ENCODE measurements at places on chromosomes 6 and 20.
A peak's percentile ranks its signal among the peaks of the same experiment; 100 is the strongest.

DNA sequence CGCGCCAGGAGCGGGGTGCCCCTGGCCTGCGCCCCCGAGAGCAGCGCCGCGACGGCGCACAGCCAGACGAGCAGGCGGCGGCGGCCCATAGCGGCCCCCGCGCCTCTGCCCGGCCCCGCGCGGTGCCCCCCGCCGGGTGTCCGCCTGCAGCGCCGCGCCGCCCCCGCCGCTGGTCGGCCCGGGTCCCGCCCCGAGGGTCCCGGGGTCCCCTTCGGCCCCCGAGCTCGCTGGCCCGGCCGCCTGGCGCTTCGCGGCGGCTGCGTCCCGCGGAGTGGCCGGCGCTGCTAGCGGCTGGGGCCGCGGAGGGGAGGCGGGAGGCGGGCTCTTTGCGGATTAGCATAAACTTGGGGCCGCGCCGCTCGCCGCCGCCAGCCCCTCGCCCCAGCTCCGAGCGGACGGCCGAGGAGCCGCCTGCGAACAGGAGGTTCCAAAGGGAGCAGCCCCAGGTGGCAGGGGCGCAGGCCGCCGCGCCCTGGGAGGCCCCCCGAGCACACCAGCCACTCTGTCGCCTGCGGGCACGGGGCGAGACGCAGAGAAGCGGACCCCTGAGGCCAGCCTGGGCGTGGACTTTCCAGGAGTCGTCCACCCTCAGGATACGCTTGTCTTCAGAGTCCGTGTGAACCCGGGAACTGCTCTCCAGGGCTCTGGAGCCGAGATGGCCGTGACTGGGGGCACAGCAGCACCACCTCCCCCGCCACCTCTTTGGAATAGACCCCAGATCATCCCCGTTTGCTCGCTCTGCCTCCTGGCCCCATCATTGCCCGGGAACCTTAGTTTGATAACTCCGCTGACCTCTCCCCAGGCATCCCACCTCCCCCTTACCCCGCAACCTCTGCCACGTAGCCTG, at the start of gene EMILIN3:
Gene EMILIN3, minus strand, starts transcription at position 273 of the 847 bp plus-strand sequence. Its CDS starts 184 bp downstream, at position 89.
- no peak for DNase-seq

DNA sequence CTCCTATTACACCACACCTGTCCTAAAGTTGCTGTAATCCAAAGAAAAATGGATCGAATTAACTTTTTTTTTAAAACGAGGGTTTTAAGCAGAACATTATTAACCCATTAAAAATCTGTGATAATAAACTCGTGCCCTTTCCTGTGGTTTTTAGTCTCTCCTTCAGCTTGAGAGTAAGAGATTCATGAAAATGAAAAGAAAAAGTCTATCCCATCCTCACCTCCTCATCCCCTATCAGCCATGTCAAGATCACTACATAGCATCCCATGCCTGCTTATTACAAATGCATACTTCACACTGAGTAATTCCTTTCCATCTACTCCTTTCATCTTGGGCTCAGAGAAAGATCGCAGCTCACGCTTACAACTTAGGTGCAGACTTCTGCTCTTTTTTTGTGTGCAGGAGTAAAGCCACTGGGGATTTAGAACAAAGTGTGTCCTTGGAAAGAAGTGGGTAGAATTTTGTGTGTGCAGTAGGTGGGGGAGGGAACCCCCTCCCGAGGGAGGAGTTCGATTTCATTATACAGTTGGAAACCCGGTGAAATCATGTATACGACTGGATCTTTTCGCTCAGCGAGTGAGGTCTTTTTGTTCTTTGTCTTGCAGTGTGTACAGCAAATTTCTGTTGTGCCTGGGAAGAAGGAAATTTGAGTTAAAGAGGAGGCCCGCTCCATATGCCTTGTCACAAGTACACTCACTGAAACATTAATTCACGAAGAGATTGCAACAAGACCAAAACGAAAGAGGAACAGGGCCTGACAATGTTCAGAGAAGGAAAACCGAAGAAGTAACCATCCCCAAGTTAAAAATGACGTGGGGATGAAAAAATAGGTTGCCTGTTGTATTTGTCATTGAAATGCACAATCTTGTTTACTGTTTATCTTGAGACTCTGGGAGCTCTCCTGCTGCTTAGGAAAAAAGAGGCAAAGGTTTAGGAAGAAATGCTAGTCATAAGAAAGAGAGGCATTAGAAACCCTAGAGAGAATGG, 146.5 kb upstream of the ZNF217 start:
- peak; percentile 92 for DNase-seq

DNA sequence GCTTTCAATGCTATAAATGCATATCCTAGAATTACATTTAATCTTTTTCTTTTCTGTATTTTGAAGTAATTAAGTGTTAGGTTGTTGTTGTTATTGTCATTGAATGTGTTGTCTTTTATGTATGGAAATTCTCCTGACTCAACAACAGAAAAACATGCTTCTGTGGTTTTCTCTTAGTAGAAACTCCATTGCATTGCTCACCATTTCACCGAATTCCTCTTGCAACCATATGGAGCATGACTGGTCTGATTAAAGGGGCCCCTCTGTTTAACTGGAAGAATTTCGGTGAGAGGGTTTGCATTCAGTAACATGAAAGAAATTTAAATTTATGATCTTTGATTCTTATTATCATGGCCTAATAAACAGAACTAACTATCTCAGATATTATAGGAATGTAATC, 454.3 kb upstream of the JARID2 start:
- no peak for DNase-seq

GRCh38 chr6:133983099-133983939, 30.3 kb downstream of the TBPL1 start:
- peak; percentile 88 for DNase-seq

DNA sequence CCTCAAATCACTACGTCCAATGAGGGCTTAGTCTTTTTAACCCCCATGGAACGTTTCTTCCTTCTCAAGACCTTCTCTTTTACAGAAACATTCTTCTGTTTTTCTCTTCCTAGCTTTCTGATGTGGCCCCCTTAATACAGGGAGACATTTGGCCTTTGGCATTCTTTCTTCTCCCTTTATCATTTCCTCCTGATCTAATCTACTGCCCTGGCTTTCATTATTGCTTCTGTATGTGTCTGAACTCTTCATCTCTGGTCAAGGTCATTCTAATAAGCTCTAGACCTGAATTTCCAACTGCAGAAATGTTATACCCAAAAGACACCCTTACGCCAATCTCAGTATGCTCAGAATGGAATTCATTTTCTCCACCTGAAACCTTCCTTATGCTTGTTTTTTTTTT, 18.4 kb upstream of the LAMA4 start:
- DNase-seq = no peak

GRCh38 chr20:45796337-45797065, 4.7 kb downstream of the DNTTIP1 start:
- no peak for DNase-seq

DNA sequence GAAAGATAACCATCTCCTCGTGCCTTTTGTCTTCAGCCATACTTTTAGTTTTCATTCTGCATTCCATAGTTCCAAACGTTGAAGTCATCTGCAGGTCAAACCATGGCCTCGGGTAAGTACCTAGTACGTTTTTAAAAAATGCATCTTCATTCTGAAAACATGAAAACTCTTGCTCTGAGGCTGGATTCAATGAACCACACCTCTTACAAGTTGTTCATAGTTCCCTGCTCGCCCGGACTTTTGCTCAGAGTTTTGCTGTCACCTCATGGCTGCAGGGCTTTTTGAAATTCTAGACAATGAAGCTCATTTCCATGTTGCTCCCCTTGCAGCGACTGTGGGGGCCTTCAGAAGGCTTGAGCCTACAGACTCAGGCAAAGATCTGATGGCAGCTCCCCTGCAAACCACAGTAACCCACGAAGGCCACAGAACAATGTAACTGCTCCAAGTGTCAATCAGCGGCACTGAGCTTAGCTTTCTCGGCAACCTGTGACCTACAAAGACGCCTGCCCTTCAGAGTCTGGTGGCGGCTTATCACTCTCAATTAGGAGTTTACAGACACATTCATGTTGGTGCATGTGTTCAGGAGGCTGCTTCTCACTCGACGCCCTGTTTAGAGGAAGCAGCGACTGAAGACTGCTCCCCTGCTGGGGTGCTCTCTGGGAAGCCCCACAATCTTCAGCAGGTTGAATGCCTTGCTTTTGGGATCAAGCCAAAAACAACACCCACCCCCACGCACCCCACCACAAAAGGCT, 61.2 kb downstream of the FOXC1 start:
- DNase-seq = no peak

- DNase-seq = peak; percentile 4
Measured at GRCh38 chr20:10427060-10427692, 6.8 kb downstream of the MKKS start.

GRCh38 chr20:3753098-3753497, 14.5 kb downstream of the ADISSP start:
- peak; percentile 57 for DNase-seq

- DNase-seq = peak; percentile 51
Measured at GRCh38 chr6:41713650-41714291, 21.6 kb downstream of the TFEB start.

- no peak for DNase-seq
Measured at GRCh38 chr6:37897321-37897720, 77.8 kb downstream of the ZFAND3 start.

GRCh38 chr6:138245751-138246150, 27.5 kb upstream of the PBOV1 start:
- DNase-seq = no peak

GRCh38 chr6:82437701-82438100, 74.1 kb downstream of the TPBG start:
- no peak for DNase-seq

DNA sequence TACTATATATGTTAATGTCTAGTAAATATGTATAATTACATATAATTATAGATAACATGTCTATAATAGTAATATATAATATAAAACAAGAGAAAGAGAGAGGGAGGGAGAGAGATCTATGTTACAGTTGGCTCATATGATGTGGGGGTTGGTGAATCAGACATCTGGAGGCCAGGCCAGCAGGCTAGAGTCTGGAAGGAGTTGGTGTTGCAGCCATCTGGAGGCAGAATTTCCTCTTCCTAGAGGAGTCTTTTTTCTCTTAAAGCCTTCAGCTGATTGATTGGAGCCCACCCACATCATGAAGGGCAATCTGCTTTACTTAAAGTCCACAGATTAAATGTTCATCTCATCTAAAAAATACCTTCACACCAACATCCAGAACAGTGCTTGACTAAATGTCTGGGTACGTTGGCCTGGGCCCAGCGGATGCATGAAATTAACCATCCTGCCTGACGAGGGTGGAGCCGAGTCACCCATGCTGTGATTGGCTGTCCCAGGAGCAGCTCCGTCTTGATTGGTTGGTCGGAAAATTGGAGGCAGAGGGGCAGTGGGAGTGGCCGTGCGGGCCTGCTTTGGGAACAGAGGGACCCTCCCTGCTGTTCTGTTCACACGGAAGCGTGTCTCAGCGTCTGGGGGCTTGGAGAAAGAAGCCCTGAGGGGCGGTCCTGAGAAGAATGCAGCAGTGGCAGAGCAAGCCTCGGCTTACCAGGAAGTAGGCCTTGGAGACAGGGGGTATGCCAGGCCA, 392.4 kb downstream of the QKI start:
- DNase-seq = no peak

GRCh38 chr20:60341062-60341461, 382.8 kb downstream of the CDH26 start:
- DNase-seq = no peak

DNA sequence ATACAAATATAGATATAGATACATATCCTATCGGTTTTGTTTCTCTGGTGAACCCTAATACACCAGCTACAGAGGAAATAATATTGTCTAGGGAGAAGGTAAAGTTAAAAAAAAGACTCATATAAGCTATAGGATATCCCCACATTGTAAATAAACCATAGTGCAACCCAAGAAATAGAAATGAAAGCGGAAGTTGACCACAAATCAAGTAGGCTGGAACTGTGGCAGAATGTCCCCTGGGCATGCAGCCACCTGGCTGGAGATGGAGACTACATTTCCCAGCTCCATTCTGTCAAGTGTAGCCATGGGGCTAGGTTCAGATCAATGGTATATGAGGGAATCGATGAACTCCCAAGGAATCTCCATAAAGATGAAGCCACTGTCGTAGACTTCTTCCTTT, 70.1 kb upstream of the RPS6KA2 start:
- peak; percentile 61 for DNase-seq

GRCh38 chr6:90146024-90146423, 150.6 kb downstream of the BACH2 start:
- DNase-seq = no peak

DNA sequence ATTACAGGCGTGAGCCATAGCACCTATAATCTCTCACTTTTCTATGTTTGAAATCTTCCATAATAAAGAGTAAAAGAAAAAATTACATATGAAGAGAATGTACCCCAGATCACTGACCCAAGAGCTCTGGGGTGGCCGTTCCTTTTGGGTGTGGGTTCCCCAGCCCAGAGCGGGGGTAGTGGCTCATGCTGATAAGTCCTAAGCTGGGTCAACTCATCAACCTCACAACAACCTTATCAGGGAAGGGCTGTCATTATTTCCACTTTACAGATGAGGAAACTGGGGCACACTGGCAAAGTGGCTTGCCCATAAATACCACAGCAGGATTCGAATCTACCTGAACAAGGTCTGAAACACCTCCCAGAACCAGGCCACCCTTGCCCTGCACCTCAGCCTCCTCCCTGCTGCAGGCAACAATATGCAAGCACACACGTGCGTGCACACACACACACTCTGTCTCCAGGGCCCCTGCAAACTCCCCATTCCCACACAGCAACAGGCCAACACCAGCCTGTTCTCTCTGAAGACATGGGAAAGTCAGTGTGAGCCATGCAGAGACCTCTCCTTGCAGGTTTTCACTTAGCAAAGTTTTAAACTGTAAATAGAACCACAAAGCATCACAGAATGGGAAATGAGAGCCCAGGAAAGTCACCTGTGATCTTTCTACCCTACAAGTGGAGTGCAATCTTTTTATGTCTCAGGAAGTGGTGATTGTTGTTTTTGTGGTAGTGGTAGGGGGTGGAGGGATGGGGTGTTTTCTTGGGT, 27.7 kb downstream of the BFSP1 start:
- no peak for DNase-seq

- peak; percentile 15 for DNase-seq
Measured at GRCh38 chr6:20564269-20564668, 30.0 kb downstream of the CDKAL1 start.

DNA sequence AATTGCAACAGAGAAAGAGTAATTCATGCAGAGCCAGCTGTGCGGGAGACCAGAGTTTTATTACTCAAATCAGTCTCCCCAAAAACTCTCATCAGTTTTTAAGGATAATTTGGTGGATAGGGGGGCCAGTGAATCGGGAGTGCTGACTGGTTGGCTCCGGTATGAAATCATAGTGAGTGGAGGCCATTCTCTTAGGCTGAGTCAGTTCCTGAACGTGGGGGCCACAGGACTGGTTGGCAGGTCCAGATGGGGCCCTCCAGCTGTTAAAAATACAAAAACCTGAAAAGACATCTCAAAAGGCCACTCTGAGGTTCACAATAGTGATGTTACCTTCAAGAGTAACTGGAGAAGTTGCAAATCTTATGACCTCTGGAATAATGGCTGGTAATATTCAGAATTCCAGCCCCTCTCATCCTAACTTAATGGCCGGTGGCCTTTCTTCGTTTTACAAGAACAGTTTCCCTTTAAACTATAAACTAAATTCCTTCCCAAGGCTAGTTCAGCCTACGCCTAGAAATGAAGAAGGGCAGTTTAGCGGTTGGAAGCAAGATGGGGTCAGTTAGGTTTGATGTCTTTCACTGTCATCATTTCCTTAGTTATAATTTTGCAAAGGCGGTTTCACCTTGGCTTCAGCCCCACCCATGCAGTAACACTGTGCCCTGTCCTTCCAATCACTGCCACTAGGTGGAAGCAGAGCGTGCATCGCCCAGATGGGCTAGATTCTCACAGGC, 6.8 kb upstream of the MICA start:
- DNase-seq = peak; percentile 71

- DNase-seq = peak; percentile 32
Measured at GRCh38 chr6:10759312-10759839, 11.8 kb downstream of the TMEM14B start.

All from MV-4-11 (cell line).